ENCODE measurements at places on chromosomes 1 and 21.

DNA sequence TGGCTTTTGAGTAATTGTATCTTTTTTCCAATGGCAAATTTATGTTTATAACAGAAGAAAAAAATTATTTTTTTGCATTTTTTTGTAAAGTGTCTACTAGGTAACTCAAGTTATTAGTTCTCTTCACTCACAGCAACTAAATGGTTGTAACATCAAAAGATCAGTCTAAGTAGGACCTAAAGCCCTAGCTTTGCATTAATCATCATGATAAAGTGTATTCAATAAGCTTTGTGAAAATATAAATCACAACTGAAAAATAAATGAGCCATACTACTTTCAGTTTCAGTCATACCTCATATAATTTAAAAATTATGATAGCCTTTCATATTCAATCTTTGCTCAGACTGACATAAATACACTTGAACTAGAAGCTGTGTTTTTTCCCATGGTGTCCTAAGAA is 6.9 kb downstream of the TAF5L start:
- DNase-seq: no peak

GRCh38 chr21:26934383-26934782 is 32.5 kb downstream of the ADAMTS5 start:
- DNase-seq: no peak

- no peak for DNase-seq
These were observed 25.3 kb downstream of the RRAGC start for GRCh38 chr1:38834221-38834782.

DNA sequence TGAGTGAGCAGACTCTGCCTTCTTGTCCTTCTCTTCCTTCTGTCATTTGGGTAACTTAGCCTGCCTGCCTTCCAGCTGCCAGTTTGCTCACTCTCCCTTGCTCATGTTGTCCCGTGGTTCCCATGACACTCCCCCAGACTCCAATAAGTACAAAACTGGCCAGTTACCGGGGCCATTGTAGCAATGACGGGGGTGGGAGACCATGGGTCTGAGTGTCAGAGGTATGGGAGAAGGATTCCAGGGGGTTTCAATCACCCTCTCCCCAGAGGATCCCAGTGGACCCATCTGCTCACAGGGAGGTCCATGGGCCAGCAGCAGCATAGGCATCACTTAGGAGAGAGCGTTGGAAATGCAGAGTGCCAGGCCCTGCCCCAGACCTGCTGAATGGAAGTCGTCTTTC is 51.3 kb downstream of the CAPN9 start:
- no peak for DNase-seq

DNA sequence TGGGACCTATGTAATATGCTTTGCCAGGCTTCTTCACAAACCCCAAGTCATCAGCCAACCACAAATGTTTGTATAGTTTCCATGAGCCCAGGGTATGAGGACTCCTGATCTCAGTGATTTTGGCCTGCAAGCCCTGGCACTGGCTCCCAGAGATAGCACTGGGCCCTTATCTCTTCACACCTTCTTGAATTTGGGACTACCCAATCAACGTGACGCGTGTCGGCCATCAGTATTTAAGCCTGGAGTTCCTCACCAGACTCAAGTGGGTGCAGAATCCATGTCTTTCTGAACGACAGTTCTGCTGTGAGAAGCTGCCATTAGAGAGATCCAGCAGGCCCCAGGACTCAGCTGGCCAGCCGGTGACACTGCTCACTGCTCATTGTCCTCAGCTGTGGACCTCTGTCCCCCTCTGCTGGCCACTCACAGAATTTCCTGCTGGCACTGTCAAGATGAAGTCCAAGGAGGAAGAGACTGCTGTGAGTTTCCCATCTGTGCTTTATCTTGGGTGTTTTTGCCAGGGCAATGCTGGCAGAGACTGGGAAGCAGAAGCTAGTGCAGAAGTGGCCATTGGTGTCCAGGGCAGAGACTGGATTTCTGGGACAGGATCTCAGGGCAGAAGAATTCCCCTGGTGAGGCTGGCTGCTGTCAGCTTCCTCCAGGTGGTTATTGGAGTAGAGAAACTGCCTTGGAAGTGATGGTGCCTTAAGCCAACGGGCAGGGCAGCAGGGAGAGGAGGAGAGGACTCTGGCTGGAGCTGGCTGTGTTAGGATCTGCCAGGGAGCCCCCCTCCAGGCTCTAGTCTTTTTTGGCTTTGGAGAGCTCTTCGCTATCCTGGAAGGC is 28.4 kb downstream of the TMCC2 start:
- peak; percentile 79 for DNase-seq

DNA sequence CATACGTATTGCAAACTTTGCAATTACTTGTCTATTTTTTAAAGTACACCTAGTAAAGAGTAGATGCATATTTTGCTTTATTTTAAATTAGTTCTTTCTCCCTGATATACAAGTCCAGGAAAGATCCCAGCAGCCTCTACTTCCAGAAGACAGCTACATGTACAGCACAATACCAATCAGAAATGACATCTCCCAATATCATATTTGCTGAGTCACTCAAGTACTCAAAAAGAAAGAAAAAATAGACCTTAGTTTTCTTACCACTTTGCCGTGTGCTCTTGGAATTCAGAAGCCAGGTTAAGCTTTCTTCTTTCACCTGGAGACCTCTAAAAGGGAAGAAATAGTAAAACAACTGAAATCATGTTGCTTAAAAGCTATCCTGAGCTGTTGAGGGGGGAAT is 412.6 kb upstream of the RUNX1 start:
- no peak for DNase-seq

DNA sequence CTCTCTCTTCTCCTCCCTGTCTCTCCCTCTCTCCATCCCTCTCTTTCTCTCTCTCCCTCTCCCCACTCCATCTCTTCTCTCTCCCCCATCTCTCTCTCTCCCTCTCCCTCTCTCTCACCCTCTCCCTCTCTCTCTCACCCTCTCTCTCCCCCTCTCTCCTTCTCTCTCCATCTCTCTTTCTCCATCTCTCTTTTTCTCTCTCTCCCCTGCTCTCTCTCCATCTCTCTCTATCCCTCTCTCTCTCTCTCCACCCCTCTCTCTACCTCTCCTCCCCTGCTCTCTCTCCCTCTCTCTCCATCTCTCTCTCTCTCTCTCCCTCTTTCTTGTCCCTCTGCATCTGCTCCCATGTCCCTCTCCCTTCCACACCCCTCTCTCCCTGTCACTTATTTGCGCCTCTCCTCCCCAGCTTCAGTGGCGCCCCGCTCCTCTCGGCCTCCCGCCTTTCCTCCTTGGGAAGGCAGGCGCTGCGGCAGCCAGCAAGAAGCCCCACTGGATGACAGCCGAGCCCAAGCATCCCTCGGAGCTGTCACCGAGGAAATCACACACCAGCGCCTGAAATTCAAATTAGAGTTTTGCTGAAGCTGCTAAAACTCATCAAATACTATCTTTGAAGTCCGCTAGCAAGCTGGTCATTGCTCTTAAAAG is 15.3 kb upstream of the EPHA8 start:
- no peak for DNase-seq
